ENCODE measurements at places on chromosomes 7 and 10. TPM values are rescaled to one million over a fixed set of nuclear protein-coding genes. Genes with fewer than 3 reads are reported as not detected.
A peak's percentile ranks its signal among the peaks of the same experiment; 100 is the strongest.

The LRRC18 gene
- not detected for total RNA-seq

The RAMP3 gene
- total RNA-seq: not detected

DNA sequence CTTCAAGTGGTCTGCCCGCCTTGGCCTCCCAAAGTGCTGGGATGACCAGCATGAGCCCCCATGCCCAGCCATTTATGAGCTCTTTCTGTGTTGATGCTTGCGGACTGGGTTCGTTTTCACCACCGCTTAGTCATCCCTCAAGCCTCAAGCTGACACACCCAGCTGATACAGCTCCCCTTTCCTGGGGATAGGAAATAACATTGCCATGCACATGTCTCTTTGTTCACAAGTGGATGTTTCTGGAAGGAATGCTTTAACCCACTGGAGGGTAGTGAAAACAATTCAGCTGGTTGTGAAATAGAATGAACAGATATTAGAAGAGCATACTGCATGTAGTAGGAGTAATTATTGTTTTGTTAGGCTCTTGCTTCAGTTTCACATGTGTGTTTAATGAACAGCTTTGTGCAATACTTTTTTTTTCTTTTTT is 8.5 kb upstream of the METTL27 start:
- peak; percentile 97 for DNase-seq

- DNase-seq: no peak
Measured at GRCh38 chr7:115300231-115300870, 378.5 kb downstream of the MDFIC start.

The PRKCQ gene
- 0.52 TPM for total RNA-seq

DNA sequence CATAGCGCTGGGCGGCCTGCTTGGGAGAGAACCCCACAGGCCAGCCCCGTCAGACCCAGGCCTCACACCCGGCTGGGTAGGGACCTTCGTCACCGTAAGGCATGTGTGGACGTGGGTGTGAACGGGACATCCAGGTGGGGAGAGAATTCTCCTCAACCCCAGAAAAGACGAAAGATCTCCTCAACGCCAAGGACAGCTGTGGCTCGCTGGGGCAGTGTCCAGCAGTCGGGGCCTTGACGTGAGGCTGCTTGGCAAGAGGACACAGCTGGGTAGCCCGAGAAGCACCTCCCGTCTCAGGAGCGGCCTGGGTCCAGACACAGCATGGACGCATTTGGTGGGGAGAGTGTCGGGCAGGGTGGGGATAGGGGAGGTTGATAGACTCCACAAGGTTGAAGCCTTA is 1.2 kb upstream of the SLIT1 start:
- DNase-seq: no peak

- DNase-seq: peak; percentile 29
Measured at GRCh38 chr7:128456255-128456725, 612 bp downstream of the HILPDA start.

DNA sequence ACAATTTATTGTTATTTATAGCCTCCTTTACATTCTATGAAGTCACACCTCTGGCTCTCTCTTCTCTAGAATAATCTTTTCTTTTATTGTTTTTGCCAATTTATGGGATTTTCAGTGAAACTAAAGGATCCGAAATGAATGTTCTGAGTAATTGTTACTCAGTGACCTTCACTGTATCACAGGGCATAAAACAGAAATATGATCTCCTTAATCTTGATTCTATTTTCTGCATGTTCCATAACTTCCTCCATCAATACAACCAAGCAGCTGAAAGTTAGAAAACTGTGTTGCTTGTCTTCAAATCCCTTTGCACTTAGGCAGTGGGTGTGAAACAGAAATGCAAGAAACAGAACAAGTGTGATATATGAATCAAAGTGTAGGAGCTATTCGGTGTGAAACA is 57.4 kb upstream of the FERD3L start:
- DNase-seq: no peak
